ENCODE measurements at places on chromosomes 16 and 17.

- no peak for DNase-seq
Measured at GRCh38 chr16:57352636-57353047, 5.9 kb upstream of the CCL22 start.

GRCh38 chr17:56291226-56291805 is 138.0 kb downstream of the ANKFN1 start:
- DNase-seq, result no peak

DNA sequence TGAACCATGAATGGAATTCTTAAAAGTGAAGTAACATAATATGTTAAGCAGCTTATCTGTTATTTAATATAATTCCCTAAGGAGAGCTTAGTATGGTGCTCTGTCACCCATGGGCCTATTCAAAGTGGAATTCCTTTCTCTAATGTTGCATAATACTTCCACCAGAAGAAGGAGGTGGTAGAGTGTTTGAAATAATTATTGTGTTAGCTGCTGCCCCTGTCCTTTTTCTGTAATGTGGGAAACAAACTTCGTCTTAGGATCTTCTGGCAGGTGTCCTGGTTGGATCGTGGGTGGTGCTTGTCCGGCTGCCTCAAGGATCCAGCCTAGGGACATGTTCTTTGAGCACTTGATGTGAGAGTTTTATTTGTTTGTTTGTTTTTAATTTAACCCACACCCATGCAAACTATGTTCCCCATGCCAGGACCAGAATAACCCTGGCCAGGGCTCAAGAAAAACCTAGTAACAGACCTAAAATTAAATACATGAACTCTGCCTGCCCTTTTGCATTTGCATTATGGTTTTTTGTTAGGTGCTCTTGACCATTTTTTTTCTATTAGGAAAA is 46.1 kb downstream of the ZNRF1 start:
- no peak for DNase-seq

DNA sequence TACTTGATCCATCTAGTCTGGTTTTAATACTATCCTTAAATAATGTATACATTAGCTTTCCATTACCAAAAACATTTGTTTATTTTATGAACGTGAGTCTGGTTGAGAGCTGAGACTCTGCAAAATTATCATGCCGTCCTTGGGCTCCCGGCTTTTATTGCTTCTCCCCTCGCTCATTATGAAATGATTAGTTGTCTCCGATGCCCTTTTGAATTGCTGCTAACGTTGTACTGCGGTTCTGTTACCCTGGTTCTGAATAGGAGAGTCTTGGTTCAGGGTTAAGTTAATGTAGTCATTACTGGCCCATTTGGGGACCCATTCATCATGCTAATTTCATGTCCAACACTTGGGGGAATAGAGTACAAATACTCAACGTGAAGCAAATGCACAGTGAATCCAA is 12.8 kb downstream of the XYLT1 start:
- no peak for DNase-seq

DNA sequence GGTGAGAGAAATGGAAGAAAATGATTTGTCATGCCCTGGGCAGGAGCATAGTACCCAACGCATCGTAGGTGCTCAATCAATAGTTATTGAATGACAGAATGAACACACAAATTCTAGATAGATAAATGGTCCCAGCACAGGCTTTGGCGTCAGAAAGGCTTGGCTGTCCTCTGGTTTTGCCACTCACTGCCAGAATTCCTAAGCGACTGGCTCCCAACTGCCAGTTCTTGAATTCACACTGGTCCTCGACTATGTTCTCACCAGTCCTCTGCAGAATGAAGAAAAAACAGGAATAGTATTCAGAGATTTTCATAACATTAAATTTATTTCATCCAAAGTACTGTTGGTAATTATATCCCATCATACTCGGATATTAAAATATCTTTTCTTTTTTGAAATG is 163.1 kb upstream of the NOL11 start:
- no peak for DNase-seq

GRCh38 chr17:78434455-78435329 is 56.2 kb downstream of the PGS1 start:
- DNase-seq, result no peak
